Left lung (tissue), 14 donors: ENCODE measurements at places on chromosomes 1 and 21.

GRCh38 chr1:29746076-29746665 is 509.8 kb downstream of the PTPRU start:
- DNase-seq: no peak

DNA sequence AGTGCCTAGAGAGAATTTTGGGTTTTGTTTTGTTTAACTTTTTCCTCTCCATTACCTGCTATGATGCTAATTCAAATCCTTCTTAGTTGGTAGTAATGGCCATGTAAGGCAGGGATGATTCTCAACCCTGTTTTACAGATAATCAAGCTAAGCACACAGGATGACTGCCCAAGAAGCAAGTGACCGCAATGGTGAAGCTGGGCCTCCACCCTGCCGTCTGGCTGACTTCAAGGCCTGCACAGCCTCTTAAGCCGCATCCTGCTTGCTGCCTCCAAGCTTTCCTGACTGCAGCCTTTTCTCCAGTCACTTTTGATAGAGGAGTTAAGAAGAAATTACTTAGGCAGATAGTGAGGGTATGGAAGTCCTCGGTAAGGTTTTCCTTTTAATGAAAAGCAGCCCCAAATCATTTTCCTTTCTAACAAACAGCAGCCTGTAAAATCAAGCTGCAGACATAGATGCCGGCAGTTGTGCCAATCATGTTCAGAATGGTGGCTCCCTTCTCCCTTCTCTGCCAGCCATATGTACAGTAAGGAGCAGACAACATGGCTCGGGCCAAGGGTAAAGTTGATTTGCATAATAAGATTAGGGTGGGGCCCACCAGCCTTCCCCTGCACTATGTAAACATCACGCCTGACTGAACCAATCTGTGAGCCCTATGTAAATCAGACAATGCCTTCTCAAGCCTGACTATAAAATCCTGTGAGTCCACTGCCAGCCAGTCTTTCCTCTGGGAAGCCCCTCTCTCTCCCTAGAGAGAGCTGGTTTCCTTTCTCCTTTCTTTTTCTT is 8.8 kb upstream of the CTBS start:
- DNase-seq: no peak

GRCh38 chr1:6352138-6352563 is 41.4 kb downstream of the ACOT7 start:
- DNase-seq: no peak

DNA sequence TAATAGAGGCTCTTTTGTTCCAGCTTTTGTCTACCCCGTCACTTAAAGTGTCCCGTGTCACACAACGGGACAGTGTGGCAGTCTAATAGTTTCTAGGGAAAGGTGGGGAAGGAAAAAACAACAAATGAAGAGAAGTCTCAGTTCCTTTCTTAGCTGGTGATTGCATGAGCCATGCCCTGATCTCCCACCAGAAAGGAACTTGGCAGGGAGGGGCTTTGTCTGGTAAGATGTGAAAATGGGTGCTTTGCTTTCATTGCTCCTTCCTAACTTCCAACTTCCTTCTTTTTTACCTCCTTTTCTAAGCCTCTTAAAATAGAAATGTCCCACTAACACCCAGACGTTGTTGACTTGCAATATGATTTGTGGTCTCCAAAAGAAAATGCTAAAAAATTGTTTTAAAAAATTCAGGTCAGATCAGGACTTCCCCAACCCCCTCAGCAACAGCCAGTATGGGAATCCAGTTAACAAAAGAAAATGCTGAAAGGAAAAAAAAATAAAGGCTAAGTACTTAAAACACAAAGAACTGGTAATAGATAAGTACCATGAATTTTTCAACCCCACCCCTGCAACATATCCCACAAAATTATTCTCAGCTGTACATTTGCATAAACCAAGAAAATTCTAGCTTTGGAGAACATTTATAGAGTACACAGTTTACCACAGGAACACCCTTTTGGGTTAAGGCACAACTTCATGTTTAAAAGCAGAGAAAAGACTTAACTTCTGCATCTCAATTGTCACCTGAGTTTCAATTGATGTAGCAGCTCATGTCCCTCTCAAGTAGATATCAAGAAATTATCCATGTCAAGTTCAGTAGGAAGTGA is 106.2 kb downstream of the NIBAN1 start:
- DNase-seq: no peak

DNA sequence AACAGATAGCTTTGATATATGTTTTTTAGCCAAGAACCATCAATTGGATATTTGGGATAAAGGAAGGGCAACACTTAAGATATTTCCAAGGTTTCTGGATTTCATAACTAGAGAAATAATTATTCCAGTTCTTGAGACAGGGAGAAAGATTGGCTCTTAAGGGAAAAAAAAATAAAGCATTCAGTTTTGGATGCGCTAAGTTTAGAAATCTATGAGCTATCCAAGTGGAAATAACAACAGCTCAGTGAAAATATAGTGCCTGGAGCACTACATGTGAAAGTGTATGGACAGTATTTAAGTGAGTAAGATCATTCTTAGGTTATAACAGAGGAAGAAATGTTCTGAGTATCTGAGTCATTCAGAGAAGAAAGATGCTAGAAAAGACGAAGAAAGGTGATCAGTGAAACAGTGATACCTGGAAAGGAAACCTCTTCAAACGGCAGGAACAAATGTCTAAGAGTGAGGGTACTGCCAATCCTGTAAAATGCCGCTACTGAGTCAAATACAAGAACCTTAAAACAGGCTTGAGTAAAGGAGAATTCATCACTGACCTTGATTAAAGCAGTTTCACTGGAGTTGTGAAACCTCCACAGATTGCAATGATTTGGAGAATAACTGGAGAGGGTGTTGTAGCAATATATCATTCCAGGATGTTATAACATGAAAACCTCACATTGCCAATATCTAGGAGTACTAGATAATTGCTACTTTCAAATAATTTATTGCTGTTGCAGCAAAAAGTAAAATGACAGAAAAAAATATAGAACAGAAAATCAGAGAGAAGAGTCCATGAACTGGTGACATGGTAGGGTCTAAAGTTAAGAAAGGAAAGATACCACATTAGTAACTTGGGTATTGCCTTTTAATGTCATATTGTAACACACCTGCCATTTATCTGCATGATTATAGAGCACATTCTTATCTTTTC is 482.1 kb upstream of the RGS18 start:
- no peak for DNase-seq

- DNase-seq: no peak
These were observed 1.2 kb upstream of the CDA start for GRCh38 chr1:20587661-20588053.
